ENCODE measurements at places on chromosomes 12 and 14. TPM values are rescaled to one million over a fixed set of nuclear protein-coding genes. Genes with fewer than 3 reads are reported as not detected.

Gene MYF5
- not detected for total RNA-seq

GRCh38 chr12:124379938-124380754 is 85.3 kb downstream of the RFLNA start:
- H3K27ac ChIP-seq, result no peak overlapping the region
- H3K36me3 ChIP-seq, result peaks cover 49% of the 10 kb centered on the region
- DNase-seq, result no peak
- H3K4me3 ChIP-seq, result no peak overlapping the region
- no peaks in the 10 kb centered on the region for H3K27me3 ChIP-seq
- H3K4me1 ChIP-seq, result peaks cover 14% of the 10 kb centered on the region

DNA sequence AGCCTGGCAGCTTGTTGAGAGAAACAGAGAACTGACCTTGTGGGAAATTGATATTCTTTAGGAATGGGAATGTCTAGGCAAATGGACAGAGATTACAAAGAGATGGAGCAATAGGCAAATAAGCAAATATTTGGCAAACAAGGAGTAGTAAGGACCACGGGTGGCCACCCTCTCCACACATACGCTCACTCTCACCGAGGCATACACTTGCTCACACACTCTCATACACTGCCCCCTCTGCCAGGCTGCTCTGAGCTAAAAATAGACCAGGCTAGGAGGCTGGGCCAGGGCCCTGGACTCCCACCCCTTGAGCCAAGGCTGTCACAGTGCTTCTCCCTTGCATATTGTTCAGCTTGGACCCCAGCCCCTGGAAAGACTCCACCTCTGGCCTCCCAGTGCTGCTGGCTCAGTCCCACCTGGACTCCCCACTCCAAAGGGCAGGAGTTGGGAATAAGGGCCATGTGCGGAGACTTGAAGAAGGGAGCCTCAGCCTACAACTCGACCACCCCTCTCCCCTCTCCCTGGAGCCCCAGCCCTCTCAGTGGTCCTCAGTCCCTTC is 1.1 kb downstream of the PPP1R1A start:
- H3K27ac ChIP-seq, result no peak overlapping the region
- peak overlapping the region; percentile 48 for H3K4me3 ChIP-seq
- peaks cover 7% of the 10 kb centered on the region for H3K4me1 ChIP-seq
- H3K36me3 ChIP-seq, result no peaks in the 10 kb centered on the region
- peaks cover 67% of the 10 kb centered on the region for H3K27me3 ChIP-seq

DNA sequence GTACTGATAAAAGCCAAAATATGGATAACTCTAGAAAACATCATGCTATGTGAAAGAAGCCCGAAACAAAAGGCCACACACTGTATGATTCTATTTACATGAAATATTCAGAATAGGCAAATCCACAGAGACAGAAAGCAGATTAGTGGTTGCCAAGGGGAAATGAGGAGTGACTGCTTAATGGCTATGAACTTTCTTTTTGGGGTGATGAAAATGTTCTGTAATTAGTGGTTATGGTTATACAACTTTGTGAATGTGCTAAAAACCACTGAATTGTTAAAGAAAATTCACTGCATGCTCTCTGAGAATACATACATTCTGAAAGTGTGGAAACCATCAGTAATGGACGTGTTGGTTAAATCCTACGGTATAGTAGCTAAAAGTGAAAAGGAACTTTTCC is 39.9 kb upstream of the STON2 start:
- DNase-seq, result no peak
- H3K27ac ChIP-seq, result no peak overlapping the region
- H3K27me3 ChIP-seq, result peaks cover 55% of the 10 kb centered on the region
- H3K36me3 ChIP-seq, result peaks cover 4% of the 10 kb centered on the region

Gene CLEC2B
- total RNA-seq, result 85.1 TPM

Gene HEATR5A
- 13.8 TPM for total RNA-seq

GRCh38 chr12:119423285-119423684 is 88.8 kb downstream of the CCDC60 start:
- DNase-seq, result no peak
- no peak overlapping the region for H3K4me3 ChIP-seq
- H3K36me3 ChIP-seq, result peaks cover 2% of the 10 kb centered on the region
- peaks cover 43% of the 10 kb centered on the region for H3K27me3 ChIP-seq

- H3K27me3 ChIP-seq, result no peaks in the 10 kb centered on the region
- H3K4me3 ChIP-seq, result no peak overlapping the region
- H3K4me1 ChIP-seq, result no peaks in the 10 kb centered on the region
- DNase-seq, result no peak
- no peak overlapping the region for H3K27ac ChIP-seq
These were observed 22.6 kb downstream of the GPHN start for GRCh38 chr14:66530526-66530925.

DNA sequence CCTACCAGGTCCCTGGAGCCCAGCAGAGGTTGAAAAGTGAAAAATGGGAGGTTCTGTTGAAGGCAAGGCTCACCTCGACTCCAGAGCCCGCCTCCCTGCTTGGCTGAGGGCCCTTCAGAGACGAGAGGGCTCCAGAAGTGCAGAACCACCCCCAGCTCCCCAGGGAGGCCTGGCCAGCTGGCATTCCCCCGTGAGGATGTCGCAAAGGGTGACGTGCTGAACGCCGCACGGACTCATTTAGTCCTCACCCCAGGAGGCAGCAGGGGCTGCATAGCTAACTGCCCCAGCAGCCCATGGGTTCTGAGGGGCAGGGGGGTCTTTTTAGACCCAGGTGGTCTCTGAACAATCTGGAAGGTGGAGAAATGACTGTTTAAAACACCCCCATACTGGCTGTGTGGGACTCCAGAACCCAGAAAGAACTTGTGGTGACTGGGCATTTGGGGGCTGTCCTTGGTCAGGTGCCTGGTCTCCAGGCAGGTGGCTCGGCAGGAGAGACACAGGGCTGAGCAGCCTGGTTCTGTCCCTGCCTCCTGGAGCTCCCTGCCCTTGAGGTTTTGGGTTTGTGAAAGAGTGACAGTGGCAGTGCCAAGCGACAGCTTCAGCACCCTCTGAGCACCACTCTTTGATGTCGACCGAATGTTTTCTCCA is 32.0 kb downstream of the ANAPC7 start:
- H3K4me3 ChIP-seq, result no peak overlapping the region
- peaks cover 5% of the 10 kb centered on the region for H3K4me1 ChIP-seq
- no peak for DNase-seq
- H3K27me3 ChIP-seq, result no peaks in the 10 kb centered on the region

Gene TAS2R13
- 1.5 TPM for total RNA-seq

Gene EML5
- total RNA-seq, result 7.5 TPM

Gene TAS2R43
- total RNA-seq, result 1.4 TPM

DNA sequence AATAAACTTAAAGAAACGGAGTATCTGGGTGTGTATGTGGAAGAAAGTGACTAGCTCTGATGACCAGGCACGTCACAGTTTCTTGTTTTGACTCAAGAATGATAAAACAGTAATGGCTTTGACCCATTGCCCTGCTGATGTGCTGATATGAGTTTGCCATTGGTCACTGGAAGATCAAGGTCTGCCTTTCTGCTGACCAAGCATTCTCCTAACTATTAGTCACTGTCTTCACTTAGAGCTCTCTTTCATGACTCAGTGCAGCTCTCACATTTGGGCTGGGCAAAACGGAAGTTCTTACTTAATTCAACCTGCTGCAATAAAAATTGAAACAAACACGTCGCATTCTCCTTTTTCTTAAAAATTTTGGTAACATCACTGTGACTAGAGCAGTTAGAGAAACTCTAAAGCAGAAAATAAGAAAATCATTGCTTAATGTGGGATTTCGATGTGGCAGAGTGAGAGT is 366.7 kb downstream of the BTG1 start:
- peak overlapping the region; percentile 76 for H3K4me3 ChIP-seq
- H3K36me3 ChIP-seq, result no peaks in the 10 kb centered on the region
- H3K27ac ChIP-seq, result peak overlapping the region; percentile 94
- H3K4me1 ChIP-seq, result peaks cover 45% of the 10 kb centered on the region

DNA sequence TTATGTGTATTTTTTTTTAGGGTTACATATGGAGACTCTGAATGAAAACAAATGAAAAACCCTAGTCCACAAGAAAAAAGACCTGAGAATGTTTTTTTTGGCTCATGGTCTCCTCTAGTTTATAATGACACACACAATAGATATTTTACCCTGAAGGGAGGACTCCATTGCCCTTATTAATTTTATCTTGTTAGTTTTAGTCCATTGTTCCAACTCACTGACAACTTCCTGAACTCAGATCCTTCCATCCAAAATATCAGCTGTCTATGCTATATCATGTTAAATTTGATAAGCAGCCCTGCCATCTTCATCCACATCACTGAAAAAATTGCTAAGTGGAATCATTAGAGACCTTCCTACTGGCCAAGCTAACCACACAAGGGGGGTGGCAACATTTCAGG is 232.1 kb downstream of the MON2 start:
- H3K4me3 ChIP-seq, result no peak overlapping the region
- no peak for DNase-seq
- no peaks in the 10 kb centered on the region for H3K27me3 ChIP-seq
- H3K36me3 ChIP-seq, result no peaks in the 10 kb centered on the region

Gene CLEC4C
- not detected for total RNA-seq

DNA sequence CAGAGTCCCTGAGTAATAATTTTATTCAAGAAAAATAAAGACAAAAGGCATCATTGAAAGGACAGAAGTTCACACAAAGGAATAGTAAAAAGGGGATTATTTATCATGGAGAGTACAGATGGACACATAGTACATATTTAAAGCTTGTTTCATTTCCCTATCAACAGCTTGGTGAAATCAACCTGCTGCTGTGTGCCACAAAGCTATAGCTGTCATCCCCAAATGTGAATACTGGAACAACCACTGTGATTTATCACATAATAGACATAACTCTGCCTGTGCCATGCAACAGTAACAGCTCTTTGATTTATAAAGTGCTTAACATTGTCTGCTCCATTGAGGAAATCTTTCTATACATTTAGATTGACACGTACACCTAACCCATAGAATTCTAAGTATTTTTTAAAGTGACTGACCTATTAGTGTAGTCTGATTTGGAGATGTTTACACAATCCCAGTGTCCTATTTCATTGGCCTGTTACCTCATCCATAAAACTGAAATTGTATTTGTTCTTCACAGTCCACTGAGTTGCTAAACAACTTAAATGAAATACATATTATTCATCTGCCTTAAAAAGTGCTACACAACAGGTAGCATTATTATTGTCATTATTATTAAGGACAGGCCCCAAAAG is 3.3 kb downstream of the NEMF start:
- DNase-seq, result no peak
- H3K27me3 ChIP-seq, result no peaks in the 10 kb centered on the region
- peaks cover 18% of the 10 kb centered on the region for H3K36me3 ChIP-seq
- no peak overlapping the region for H3K4me3 ChIP-seq
- H3K4me1 ChIP-seq, result peaks cover 43% of the 10 kb centered on the region

All from naive thymus-derived CD8-positive, alpha-beta T cell (primary cell).